Dermis microvascular lymphatic vessel endothelial cell (primary cell): ENCODE measurements at places on chromosomes 5 and 9.

- DNase-seq: no peak
Measured at GRCh38 chr9:115374724-115375268, 256.8 kb upstream of the TNC start.

DNA sequence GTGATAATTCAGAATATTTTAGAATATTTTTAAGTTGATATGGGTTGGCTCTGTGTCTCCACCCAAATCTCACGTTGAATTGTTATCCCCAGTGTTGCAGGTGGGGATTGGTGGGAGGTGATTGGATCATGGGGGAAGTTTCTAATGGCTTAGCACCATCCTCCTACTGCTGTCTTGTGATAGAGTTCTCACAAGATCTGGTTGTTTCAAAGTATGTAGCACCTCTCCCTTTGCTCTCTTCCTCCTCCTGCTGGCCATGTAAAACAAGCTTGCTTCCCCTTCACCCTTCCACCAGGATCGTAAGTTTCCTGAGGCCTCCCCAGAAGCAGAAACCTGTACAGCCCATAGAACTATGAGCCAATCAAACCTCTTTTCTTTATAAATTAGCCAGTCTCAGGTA, 214.6 kb upstream of the C9orf72 start:
- DNase-seq: no peak

DNA sequence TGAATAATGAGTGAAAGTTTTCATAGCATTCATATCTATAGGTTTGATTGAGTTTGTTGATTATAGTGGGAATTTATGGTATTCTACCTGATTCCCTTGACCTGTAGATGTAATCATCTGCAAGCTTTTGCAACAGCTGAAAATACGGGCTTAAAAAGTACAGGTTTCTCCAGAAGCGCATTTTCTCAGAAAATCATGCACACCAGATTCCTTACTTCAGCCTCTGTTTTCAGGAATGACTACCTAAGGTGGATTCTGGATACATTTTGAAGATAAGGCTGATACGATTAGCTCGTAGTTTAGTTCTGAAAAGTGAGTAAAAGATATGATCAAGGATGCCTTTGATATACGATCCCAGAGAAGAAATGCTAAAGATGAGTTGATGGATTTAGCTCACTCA, 694.8 kb upstream of the CDH10 start:
- DNase-seq: no peak

DNA sequence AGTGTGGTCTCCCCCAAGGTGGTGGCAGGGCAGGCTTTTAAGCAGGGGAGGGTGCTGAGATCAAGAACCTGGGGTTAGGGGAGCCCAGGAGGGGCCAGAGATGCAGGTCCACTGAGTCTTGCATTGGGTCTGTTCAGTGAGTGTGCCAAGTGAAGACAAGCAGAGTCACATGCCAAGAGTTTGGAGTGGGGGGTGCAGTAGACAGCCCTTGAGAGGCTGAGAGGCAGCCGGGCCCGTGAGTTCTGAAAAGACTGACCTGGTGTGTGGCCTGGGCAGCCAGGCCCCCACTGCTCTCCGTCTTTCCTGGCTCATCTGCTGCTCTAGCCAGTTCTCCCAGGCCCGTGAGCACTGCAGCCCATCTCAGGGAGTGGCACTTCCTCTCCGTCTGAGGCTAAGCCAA, 120.0 kb downstream of the DAB2IP start:
- DNase-seq: no peak

DNA sequence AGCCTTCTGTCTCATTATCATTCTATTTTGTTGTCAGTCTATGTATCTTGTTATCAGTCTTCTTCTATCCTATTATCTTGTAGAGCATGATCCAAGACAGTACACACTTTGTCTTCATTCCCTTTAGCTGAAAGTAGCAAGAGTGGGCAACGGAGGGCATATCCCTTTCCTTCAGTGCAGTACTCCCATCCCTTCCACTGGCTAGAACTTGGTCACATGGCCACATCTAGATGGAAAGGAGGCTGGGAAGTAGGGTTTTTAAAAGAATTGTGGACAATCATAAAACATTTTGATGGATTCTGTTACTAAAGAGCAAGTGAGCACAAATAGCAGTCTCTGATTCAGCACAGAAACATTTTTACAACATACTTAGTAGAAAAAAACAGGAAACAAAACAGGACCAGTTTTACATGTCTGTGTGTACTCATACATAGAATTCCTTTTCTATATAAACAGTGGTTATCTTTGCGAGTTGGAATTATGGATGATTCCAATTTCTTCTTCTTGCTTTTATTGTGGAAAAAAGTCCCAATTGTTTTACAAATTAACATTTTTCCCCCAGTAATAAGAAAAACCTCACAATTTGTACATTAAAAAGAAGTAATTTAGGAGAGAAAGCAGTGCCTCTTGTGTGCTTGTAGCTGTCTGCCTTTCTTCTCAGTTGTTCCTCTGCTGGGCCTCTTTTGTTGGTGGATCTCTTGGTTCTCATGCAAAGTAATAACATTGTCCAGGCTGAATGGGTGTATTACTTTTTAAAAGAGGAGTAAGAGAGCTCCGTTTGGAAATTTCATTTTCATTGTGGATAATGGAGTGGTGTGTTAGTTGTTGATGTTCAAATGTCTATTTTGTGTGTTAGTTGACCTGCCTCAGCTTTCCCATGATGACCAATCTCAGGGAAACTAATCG, 410.9 kb upstream of the TRPC7 start:
- DNase-seq: no peak

- DNase-seq: no peak
Measured at GRCh38 chr5:65163698-65164097, 318.0 kb downstream of the ADAMTS6 start.

DNA sequence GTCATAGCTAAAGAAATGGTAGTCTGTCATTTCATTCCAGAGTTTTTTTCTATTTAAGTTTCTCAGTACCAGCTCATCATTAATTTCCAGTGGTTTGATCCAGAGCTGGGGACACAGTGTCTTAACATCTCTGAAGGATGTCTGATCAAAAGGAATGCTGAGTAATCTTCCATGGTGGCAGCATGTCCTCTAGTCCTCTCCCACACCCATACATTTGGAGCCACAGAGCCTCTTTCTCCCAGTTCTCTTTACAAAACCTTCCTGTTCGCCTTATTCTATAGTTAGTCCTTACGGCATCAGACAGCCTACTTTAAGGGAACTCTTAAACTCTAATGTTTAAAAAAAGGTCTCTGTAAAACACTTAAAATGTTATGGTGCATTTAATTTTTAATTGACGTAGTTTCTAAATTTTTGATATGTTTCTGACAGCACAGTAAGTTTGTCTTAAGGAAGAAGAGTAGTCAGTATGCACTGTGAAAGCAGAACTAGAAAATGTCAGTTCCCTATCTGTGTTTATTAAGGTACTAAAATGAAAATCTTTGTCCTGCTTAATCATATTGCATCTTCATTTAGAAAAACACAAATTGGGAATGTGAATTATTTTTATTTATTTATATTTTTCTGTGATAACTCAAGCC, 96.8 kb downstream of the INIP start:
- no peak for DNase-seq

DNA sequence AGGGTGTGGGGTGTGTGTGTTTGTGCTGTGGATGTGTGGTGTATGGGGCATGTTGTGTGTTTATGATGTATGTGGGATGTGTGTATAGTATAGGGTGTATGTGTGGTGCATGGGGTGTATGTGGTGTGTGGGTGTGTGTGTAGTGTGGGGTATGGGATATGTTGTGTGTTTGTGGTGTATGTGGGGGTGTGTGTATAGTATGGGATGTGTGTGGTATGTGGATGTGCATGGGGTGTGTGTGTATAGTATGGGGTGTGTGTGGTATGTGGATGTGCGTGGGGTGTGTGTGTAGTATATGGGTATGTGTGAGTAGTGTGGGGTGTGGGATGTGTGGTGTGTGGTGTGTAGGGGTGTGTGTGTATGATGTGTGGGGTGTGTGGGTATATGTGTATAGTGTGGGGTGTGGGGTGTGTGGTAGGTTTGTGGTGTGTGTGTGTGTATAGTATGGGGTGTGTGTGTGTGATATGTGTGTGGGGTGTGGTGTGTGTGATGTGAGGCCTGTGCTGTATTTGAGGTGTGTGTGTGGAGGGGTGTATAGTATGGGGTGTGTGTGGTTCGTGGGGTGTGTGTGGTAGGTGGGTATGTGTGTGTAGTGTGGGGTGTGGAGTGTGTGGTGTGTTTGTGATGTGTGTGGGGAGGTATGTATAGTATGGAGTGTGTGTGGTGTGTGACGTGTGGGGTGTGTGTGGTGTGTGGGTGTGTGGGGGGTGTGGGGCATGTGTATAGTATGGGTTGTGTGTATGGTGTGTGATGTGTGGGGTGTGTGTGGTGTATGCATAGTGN, 10.5 kb downstream of the ECSCR start:
- DNase-seq: no peak

GRCh38 chr9:93051680-93052089, 6.8 kb upstream of the SUSD3 start:
- DNase-seq: no peak

- no peak for DNase-seq
Measured at GRCh38 chr9:17813798-17814197, 234.9 kb downstream of the SH3GL2 start.

DNA sequence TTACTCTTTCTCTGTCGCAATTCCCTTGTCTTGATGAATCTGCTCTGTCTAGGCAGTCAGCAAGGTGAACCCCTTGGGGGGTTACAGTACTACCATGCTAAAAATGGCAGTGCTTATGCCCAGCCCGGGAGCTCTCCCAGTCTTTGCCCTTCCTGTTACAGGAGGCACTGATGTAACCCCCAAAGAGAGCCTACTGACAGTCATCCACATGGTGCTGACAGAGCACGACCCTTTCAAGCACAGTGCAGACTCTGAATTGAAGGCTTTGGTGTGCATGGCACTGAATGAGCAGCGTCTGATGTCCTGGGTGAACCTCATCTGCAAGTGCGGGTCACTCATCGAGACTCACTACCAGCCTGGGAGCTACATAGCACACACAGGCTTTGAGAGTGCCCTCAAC, 34.5 kb upstream of the SLC36A2 start:
- DNase-seq: no peak

DNA sequence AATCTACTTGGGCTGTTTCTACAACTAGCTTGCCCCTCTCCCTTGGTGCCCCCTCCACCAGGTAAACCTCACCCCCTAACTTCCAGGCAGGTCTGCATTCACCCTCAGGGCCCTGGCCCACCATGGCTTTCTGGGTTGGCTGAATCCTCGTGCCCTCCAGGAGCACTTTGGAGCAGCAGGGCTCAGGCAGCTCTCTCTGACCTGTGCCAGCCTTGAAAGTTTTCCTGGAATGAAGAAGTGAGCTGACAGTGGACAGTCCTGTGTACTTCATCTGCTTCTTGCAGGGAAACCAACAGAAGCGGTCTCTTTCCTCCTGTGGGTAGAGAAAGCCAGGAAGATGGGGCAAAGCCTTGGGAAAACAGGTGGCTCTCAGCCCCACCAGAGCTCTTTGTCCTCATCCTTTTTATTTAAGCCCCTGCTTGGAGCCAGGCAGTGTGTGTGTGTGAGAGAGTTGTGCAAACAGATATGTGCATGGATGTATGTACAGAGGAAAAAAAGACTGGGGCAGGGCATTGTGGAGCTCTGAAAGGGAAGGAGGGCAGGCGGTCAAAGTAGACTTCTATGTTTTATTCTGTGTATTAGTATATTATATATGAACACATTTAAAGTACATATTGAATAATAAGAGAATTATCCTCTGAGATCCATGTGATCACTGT, 62.3 kb upstream of the SPRY4 start:
- DNase-seq: no peak
